Activated CD4-positive, alpha-beta T cell treated with anti-CD3 and anti-CD28 coated beads, Interleukin-2, amount 10 ng/mL, durations not matched to agents 24 days and 14 days (primary cell): ENCODE measurements at places on chromosomes 12 and 14. TPM values are rescaled to one million over a fixed set of nuclear protein-coding genes. Genes with fewer than 3 reads are reported as not detected.
A peak's percentile ranks its signal among the peaks of the same experiment; 100 is the strongest.

DNA sequence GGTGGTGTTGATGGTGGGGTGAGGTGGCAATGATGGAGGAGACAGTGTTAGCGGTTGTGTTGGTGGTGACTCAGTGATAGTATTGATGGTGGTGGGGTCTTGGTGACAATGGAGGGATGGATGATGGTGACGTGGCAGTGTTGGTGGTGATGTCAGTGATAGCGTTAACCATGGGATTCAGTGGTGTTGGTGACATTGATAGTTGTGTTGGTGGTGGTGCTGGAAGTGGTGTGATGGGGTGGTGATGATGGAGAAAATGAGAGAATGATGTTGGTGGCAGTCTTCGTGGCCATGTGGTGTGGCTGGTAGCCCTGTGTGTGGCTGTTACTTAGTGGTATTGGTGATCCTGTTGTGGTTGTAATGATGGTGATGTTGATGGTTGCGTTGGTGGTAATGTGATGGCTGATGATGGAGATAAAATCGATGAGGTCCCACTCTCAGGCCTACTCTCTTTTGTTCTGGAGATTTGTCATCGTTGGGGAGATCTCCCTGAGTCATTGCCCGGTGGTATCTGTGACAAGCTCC lies 2.6 kb downstream of the DTX1 start:
- H3K36me3 ChIP-seq: no peaks in the 10 kb centered on the region
- DNase-seq: no peak
- no peak overlapping the region for H3K27ac ChIP-seq
- H3K4me1 ChIP-seq: no peaks in the 10 kb centered on the region

DNA sequence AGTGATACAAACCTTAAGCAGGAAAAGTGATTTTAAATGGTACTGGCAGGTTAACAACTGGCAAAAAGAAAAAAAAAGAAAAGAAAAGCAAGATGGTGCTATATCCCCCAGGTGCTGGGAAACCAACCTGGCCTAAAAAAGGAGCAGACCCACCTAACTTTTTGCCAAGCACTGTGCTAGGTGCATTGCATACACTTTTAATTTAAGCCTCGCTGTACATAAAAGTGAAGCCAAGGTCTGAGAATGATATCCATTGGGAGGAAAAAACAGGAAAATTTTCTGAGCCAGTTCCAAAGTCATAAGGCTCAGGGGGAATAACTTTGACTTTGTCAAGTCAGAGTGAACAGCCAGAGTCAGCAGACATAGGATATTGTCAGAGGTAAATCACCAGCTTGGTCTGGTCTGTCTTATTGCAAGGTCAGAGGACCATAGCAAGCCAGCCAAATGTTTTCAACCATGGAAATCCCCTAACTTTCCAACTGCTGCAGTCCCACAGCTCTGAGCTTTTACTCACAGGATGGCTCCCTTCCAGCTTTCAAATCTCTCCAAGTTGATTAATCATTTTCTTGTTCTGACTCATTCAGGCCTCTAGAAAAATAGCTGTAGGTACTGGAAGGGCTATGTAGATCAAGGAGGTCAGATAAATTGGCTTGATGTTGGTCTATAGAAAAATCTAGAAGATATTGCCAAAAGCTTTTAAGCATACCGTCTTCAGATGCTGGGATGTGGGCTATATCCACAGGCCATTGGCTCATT lies 412.9 kb downstream of the RAD51B start:
- peaks cover 9% of the 10 kb centered on the region for H3K4me1 ChIP-seq
- H3K36me3 ChIP-seq: peaks cover 3% of the 10 kb centered on the region

DNA sequence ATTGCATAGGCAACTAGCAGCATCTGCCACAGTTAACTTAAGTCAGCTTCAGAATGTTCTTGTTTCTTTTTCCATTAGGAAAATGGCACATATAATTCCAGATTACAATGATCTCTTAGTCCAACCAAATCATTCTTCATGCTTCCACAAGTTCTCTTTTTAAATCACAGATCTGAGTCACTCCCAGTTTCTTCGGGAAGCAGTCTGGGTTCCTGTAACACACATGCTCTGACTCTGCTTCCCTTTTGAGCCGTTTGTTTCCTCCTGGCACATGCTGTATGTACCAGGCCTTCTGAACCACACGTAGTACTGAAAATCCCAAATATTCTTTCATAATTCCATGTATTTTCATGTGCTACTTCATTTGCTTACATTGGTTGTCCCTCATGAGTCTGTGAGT lies 388.8 kb upstream of the PDE3A start:
- no peak overlapping the region for H3K27ac ChIP-seq
- no peaks in the 10 kb centered on the region for H3K36me3 ChIP-seq
- DNase-seq: no peak
- no peak overlapping the region for H3K4me3 ChIP-seq

GRCh38 chr12:6724409-6724797 lies 557 bp downstream of the COPS7A start:
- peaks cover 3% of the 10 kb centered on the region for H3K27me3 ChIP-seq
- DNase-seq: peak; percentile 82
- H3K4me1 ChIP-seq: peaks cover 27% of the 10 kb centered on the region
- H3K4me3 ChIP-seq: peak overlapping the region; percentile 89
- peaks cover 15% of the 10 kb centered on the region for H3K36me3 ChIP-seq
- peak overlapping the region; percentile 98 for H3K27ac ChIP-seq

SLC4A8 gene
- 1.4 and 2.3 TPM in 2 replicates for total RNA-seq

LBHD2 gene
- total RNA-seq: not detected in 2 replicates

DNA sequence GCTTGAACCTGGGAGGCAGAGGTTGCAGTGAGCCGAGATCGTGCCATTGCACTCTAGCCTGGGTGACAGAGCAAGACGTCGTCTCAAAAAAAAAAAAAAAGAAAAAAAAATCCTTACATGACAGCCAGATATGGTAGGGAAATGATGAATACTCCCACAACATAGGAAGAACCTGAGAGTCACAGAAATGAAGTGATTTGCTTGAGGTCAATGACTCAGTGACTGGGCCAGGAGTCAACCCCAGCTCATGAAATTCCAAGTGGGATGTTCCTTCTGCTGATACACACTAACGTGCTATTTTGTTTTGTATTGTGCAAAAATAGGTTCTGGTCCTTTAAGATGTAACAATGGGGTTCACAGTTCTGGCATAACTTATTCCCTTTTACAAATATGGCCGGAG lies 9.0 kb downstream of the RHOF start:
- DNase-seq: no peak
- H3K27me3 ChIP-seq: no peaks in the 10 kb centered on the region
- peaks cover 53% of the 10 kb centered on the region for H3K36me3 ChIP-seq
- peaks cover 64% of the 10 kb centered on the region for H3K4me1 ChIP-seq
- H3K27ac ChIP-seq: peak overlapping the region; percentile 75
